ENCODE measurements at places on chromosomes 5 and 9.

DNA sequence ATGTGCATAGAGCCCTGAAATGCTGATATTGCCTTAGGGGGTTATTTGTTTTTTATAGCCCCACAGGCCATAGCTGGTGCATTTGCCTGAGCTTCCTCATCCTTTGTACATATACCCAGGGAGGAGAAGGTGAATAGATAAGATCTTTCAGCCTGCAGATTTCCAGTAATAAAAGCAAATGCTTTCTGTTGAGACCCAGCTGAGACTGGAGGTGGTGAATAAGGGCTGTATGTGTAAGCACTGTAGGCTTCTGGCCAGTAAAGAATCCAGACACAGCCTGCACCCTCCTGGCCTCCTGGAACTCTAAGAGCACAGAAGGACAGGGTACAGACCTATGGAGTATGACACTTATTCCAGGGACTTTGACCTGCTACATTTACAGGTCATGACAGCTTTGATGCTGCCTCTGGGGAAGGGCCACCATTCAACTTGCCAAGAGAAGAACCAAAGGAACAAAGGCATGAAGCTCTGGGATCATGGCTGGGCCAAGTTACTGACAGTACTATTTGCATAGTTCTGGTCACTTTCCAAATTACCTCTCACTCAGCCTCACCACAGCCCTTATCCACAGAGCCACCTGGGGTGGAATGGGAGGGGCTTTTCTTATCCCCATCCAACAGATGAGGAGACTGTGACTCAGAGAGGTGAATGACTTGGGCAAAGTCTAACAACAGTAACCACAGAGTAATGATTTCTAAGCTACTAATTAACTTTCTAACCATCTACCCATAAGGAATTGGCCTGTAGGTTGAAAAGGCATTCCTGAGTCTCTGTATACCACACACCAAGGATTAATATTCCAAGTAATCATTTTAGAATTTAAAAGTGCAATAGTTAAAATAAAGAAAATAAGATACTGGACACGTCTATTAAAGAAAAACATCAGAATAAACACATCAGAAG is 604.5 kb upstream of the KLF4 start:
- DNase-seq, result no peak

GRCh38 chr5:60677850-60678664 is 21.9 kb downstream of the DEPDC1B start:
- peak; percentile 52 for DNase-seq

DNA sequence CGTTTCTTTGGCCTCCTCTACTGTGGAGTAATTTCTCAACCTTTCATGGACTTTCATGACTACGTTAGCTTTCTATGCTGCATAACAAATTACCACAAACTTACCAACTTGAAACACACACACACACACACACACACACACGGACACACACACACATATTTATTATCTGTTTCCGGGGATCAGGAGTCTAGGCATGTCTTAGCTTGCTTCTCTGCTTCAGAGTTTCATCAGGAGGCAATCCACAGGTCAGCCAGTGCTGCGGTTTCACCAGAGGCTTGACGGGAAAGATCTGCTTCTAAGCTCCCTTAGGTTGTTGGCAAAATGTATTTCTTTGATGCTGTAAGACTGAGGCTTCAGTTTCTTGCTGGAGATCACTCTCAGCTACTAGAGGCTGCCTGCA is 59.0 kb upstream of the C9orf72 start:
- no peak for DNase-seq

DNA sequence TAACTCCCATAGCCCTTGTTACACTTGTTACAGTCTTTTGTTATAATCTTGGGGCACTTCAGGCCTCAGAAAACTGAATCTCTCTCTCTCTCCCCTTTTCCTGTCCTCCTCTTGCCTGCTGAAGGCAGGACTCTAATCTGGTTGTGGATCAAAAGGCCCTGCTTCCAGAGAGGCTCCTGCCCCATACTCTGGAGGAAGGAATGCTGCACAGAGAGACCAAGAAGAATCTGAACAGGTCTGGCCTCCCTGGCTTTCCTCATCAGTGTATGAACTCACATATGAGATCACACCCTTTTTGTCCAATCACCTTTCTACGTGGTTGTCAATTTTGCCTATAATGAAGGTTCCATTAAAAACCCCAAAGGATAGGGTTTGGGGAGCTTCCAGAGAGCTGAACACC is 26.2 kb upstream of the LVRN start:
- no peak for DNase-seq

DNA sequence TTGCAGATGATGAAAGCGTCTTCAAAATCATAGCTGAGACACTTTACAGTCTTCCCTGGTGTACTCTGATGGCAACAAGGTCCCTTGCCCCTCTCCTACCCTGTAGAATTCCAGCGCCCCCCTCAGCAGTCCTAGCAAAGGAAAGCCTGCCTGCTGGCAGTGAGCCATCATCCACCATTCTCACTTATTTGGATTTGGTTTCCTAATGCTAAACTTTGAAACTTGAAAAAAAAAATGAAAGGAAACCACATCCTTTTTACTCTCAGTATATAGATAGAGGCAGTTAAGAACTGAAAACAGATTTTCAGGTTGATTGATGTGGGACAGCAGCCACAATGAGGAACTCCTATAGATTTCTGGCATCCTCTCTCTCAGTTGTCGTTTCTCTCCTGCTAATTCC is at the start of gene GZMA:
Gene GZMA, plus strand, starts transcription at position 299 of the 400 bp plus-strand sequence. Its CDS starts 37 bp downstream, at position 336.
- DNase-seq, result peak; percentile 86

DNA sequence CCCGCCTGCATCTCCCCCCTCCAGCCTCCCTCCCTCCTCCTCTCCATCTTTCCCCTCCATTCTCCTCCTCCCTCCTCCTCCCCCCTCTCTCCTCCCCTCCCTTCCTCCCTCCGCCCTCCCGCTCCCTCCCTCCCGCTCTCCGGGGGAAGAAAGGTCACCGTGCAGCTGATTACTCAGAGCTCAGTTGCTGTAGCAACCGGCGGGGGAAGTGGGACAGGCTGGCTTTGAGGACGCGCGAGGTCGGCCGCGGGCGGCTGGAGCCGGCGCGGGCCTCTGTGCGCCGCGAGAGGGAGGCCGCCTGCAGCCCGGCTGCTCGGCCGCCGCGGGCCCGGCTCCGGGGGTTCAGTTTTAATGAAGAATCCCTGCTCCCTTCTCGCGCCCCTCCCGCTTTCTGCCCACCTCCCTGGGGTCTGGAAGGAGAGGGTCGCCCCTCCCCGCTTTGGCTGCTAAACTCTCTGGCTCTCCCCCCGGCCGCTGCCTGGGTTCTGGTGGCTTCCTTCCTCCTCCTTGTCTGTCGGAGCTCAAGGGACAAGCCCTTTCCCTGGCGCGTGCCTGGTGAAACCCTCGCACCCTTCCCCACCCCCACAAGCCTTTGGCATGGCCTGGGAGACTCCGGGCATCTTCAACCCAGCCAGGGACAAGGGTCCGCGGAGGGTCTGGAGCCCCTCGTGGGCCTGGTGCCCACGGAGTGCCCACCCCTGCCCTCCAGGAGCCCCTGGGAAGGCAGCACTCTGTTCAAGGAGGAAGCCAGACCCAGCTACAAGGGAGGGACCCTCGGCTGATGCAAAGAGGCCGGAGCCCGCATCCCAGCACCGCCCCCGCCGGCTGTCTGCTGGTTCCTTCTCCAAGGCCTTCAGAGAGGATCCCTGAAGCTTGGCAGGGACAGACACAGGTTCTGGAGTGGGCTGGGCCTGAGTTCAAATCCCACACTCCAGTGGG is 160.3 kb downstream of the C9orf50 start:
- DNase-seq, result peak; percentile 85

DNA sequence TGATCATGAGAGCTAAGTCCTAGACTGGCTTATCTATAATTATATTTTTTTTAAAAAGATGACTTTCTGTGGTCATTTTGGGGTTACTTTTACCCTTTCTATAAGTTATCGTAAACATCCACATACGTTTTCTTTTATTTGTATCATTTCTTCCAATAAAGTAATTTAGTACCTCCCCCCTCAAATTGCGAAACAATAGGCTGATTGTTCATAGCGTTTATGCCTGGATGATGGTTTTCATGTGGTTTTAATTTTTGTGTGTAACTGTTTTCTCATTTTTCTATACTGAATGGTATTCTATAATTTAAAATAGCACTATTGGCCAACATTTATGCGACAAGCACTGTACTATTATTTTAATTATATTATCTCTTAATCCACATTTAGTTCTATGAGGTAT is 44.5 kb downstream of the SMC5 start:
- DNase-seq, result no peak

DNA sequence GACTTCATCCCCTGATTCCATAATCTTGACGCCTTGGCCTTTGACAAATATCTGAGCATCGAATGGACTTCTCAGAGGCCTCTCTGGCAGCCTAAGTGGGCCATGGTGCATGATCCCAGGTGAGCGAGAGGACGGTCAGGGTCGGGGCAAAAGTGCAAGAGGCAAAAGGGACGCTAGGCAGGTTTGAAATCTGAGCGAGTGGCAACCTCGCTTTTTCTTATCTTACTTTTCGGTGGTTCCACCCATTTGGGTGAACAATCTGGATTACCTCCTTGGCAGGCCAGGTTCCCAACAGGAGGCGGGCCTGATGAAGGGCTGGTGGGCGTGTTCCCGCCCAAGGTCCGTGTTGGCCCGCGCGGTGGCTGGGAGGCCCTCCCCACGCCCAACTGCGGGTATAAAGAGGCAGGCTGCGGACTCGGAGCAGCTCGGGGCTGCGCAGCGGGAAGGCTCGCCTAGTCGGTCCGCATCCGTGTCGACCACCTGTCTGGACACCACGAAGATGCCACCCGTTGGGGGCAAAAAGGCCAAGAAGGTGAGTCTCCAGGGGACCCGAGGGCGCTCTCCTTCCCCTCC is at the start of gene BHMT:
Gene BHMT, plus strand, starts transcription at position 423 of the 573 bp plus-strand sequence. Its CDS starts 77 bp downstream, at position 500.
- DNase-seq, result no peak

DNA sequence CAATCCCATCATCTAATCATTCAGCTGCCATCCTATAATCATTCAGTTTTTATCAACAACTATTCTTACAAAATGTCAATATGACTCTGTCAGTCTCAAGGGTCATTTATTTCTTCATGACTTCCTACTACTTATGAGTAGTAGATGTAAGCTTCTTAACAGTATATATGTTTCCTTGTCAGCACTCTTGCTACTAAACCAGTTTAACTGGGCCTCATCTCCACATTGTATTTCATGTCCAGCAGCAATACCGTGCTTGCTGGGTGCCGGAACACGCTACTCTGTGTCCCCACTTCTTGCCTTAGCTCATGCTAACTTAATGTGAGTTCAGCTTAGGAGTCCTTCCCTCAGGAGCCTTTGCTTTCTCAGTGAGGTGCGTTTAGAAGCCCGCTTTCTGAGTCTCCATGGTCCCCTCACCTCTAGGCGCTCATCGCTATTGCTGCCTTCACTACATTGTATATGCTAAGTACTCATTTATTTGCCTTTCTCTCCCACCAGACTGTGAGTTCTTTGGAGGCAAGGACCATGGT is 32.9 kb downstream of the ELL2 start:
- DNase-seq, result no peak

DNA sequence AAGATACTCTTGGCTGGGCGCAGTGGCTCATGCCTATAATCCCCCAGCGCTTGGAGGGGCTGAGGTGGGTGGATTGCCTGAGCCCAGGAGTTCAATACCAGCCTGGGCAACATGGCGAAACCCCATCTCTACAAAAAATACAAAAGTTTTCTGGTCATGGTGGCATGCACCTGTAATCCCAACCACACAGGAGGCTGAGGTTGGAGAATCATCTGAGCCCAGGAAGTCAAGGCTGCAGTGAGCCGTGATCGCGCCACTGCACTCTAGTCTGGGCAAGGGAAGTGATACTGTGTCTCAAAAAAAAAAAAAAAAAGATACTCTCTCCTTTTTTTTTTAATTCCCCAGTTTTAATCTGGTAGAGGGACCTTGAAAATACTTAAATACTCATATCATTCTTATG is 15.0 kb downstream of the ANKRD33B start:
- DNase-seq, result no peak

- DNase-seq, result peak; percentile 82
Measured at GRCh38 chr5:56012281-56012963, 17.7 kb upstream of the IL6ST start.

DNA sequence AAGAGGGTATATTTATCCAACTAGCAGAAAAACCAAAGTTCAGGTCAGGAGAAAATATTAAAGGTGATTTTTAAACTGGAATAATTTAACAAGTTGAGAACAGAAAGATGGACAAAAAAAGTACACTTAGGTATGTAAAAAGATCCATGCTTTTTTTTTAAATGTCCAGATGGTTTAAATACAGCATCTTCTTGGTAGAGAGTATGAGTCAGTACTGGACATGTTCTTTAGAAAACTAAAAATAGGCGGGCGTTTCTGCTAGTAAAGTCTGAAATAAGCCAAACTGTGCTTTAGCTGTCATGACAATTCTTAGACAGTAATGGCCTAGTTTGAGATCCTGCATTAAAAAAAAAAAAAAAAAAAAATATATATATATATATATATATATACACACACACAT is 255.9 kb upstream of the ST8SIA4 start:
- DNase-seq, result no peak

DNA sequence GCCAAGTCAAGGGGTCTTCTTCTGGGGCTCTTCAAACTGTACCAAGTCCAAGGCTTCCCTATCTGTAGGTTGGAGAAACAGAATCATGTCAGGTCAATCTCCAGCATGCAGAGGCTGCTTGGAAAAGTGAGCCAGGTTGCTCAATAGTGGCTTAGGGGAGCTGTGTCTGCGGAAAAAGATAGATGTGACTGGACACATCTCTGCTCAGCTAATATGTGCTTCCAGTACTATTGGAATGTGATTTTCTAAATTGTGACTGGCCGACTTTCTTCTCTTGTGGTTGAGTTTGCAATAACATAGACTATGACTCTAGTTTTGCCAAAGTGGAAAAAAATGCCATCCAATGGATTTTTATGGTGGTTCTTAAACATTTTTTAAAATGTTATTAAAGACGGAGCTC is 136.7 kb downstream of the BOD1 start:
- no peak for DNase-seq

GRCh38 chr9:96067004-96067403 is 191.5 kb downstream of the ERCC6L2 start:
- no peak for DNase-seq

- DNase-seq, result no peak
Measured at GRCh38 chr5:125151150-125151900, 404.9 kb upstream of the ZNF608 start.

DNA sequence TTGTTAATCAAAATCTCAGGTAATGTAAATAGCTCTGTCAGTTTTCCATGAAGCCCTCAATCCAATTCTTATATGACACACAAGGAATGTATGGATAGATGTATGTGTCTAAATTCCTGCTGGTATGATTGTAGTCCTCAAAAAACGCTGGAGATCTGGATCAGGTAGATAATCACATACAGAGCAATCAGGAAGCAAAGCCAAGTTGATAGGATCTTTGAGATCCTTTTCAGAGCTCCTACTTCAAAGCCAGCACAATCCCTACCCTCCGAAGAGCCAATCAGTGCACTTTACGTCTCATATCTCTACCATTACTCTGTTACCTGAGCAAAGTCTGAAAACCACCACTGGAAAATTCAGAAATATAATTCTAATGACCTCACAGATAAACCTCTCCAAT is 27.4 kb downstream of the TYRP1 start:
- no peak for DNase-seq
